Lower leg skin (tissue), 4 donors: ENCODE measurements at places on chromosomes 12 and 14. TPM values are rescaled to one million over a fixed set of nuclear protein-coding genes. Genes with fewer than 3 reads are reported as not detected.

Gene CCDC198
- not detected for total RNA-seq

Gene HOXC9
- 11.5 TPM for total RNA-seq

Gene CFAP251
- 3.4 TPM for total RNA-seq

Gene EML5
- total RNA-seq: 0.17 TPM

Gene BMAL2
- total RNA-seq: 16.4 TPM

Gene BCDIN3D
- total RNA-seq: 7.4 TPM

Gene USP5
- 73.4 TPM for total RNA-seq

Gene KRT5
- 6,567 TPM for total RNA-seq

Gene CLEC6A
- not detected for total RNA-seq

Gene FGF23
- not detected for total RNA-seq

Gene SLC10A1
- total RNA-seq: not detected

Gene MMP19
- total RNA-seq: 3.4 TPM

Gene GRIP1
- 11.5 TPM for total RNA-seq

Gene ACOT4
- 2.7 TPM for total RNA-seq

Gene RHEBL1
- total RNA-seq: 1.8 TPM

Gene CCDC184
- 0.13 TPM for total RNA-seq

Gene CNPY2
- 36.0 TPM for total RNA-seq

Gene C1S
- 52.6 TPM for total RNA-seq

Gene GARIN6
- total RNA-seq: not detected

Gene C12orf60
- total RNA-seq: 0.62 TPM
